Activated naive CD8-positive, alpha-beta T cell treated with anti-CD3 and anti-CD28 coated beads, Interleukin-2, amount 50 U/mL, for 24 hours (primary cell): ENCODE measurements at places on chromosomes 5 and 9.

DNA sequence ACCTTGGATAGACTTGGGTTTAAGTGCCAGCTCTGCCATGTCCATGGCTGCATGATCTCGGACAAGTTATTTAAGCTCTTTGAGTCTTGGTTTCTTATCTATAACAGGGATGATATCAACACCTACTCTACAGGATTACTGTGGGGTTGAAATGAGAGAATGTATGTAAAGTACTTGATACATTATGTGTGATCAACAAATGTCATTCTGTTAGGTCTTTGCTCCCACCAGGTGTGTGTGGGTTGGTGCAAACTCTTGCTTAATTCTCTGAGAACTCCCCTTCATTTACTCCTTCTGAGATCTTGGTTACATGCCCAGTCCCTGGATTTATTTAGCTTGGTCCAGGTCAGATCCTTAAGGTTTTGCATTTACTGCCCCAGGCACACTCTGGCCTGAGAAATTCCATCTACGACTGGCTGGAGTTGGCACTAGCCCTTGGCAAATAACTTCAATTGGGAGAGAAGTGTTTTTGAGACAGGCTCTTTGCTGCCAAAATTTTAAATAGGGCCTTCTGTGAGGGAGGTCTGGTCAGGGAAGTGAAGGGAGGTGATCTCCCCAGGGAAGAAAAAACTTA is 63.5 kb upstream of the KLF9 start:
- no peak for DNase-seq
- no peak overlapping the region for H3K27ac ChIP-seq
- H3K36me3 ChIP-seq: no peaks in the 10 kb centered on the region
- H3K4me3 ChIP-seq: no peak overlapping the region
- H3K4me1 ChIP-seq: no peaks in the 10 kb centered on the region

GRCh38 chr9:114363424-114363823 is 24.4 kb downstream of the AKNA start:
- no peak for DNase-seq
- peaks cover 88% of the 10 kb centered on the region for H3K36me3 ChIP-seq
- H3K27me3 ChIP-seq: no peaks in the 10 kb centered on the region
- H3K4me3 ChIP-seq: peak overlapping the region; percentile 55
- peak overlapping the region; percentile 93 for H3K27ac ChIP-seq

- no peaks in the 10 kb centered on the region for H3K36me3 ChIP-seq
- H3K27ac ChIP-seq: no peak overlapping the region
- H3K4me3 ChIP-seq: no peak overlapping the region
- no peak for DNase-seq
Observed at GRCh38 chr9:115400796-115401195, 282.8 kb upstream of the TNC start.

GRCh38 chr5:42021923-42022322 is 96.8 kb downstream of the FBXO4 start:
- no peak overlapping the region for H3K4me3 ChIP-seq
- H3K36me3 ChIP-seq: no peaks in the 10 kb centered on the region
- H3K27me3 ChIP-seq: peaks cover 3% of the 10 kb centered on the region
- H3K4me1 ChIP-seq: no peaks in the 10 kb centered on the region
- no peak overlapping the region for H3K27ac ChIP-seq
- DNase-seq: no peak

DNA sequence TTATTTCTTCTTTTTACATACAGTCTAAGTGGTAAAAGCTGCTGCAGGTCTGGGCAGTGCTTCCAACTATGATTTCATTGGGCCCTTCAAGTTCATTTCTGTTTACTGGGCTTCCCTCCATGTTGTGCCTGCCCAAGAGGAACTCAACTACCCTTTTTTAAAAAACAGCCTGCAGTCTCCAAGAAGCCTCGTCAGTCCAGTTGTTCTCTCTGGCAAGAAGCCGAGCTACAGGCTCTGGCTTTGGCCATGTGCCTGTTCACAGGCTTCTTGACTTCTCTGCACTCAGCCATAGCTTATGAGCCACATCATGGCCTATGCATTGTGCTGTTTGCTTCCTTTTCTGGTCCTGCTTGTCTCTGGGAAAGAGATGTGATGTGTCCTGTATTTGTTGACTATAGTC is 119.7 kb upstream of the PJA2 start:
- DNase-seq: no peak
- H3K4me3 ChIP-seq: no peak overlapping the region
- no peak overlapping the region for H3K27ac ChIP-seq
- no peaks in the 10 kb centered on the region for H3K27me3 ChIP-seq

GRCh38 chr5:141703133-141703561 is 21.1 kb upstream of the ARAP3 start:
- H3K27me3 ChIP-seq: peaks cover 23% of the 10 kb centered on the region
- H3K36me3 ChIP-seq: no peaks in the 10 kb centered on the region
- peak overlapping the region; percentile 66 for H3K4me3 ChIP-seq
- peaks cover 23% of the 10 kb centered on the region for H3K4me1 ChIP-seq
- no peak overlapping the region for H3K27ac ChIP-seq

GRCh38 chr5:16603701-16604100 is 13.1 kb downstream of the RETREG1 start:
- peaks cover 35% of the 10 kb centered on the region for H3K4me1 ChIP-seq
- no peak for DNase-seq
- H3K36me3 ChIP-seq: peaks cover 39% of the 10 kb centered on the region
- no peaks in the 10 kb centered on the region for H3K27me3 ChIP-seq
- H3K4me3 ChIP-seq: no peak overlapping the region

DNA sequence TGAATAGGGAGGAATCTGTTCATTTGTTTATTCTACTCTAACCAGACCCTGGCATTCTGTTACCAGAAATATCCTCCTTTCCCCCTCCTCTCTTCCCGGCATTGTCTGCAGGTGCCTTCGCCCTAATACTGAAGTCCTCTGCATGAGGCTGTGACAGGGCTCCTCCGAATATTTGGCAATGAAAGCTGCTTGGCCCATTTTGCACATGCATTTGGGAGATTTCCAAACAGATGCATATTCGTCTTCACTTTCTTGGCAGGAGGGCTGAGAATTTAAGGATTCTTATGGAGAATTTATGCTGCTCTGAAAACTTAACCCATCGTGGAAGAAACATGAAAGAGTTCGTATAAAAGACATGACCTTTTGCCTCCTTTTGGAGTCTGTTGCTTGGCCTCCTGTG is 484.0 kb downstream of the ZNF608 start:
- no peak overlapping the region for H3K4me3 ChIP-seq
- H3K4me1 ChIP-seq: no peaks in the 10 kb centered on the region
- no peak overlapping the region for H3K27ac ChIP-seq
- no peaks in the 10 kb centered on the region for H3K27me3 ChIP-seq

DNA sequence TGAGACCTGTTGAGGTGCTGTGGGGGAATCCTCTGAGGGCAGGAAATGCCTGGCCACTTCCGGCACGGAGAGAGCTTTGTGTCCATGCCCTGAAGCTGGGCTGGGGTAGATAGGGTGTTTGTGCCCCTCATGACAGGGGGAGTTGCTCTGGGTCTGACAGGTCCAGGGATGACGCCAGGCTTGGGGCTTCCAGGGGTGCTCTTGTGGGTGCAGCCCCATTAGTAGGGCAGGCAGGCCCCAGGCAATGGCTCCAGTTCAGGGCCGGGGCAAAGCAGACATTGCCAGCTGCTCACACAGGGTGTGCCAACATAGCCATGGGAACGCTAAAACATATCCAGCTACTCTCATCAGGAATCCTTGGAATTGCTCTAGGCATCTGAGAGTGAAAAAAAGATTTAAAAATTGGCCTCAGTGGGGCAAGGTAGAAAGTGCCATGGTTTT is 21.1 kb downstream of the PITX1 start:
- H3K27me3 ChIP-seq: no peaks in the 10 kb centered on the region
- no peaks in the 10 kb centered on the region for H3K4me1 ChIP-seq
- H3K27ac ChIP-seq: no peak overlapping the region
- no peak for DNase-seq
- no peak overlapping the region for H3K4me3 ChIP-seq
- H3K36me3 ChIP-seq: no peaks in the 10 kb centered on the region

- no peaks in the 10 kb centered on the region for H3K27me3 ChIP-seq
- peaks cover 5% of the 10 kb centered on the region for H3K36me3 ChIP-seq
- no peak overlapping the region for H3K27ac ChIP-seq
- peaks cover 42% of the 10 kb centered on the region for H3K4me1 ChIP-seq
- H3K4me3 ChIP-seq: no peak overlapping the region
Observed at GRCh38 chr9:36441966-36442365, 41.9 kb upstream of the RNF38 start.

GRCh38 chr9:101463397-101463796 is 27.8 kb upstream of the ALDOB start:
- H3K4me3 ChIP-seq: no peak overlapping the region
- no peak for DNase-seq
- H3K4me1 ChIP-seq: peaks cover 3% of the 10 kb centered on the region
- no peak overlapping the region for H3K27ac ChIP-seq

GRCh38 chr5:100900142-100900795 is 2.8 kb downstream of the ST8SIA4 start:
- peaks cover 36% of the 10 kb centered on the region for H3K36me3 ChIP-seq
- no peaks in the 10 kb centered on the region for H3K27me3 ChIP-seq
- peak overlapping the region; percentile 100 for H3K27ac ChIP-seq
- peak overlapping the region; percentile 99 for H3K4me3 ChIP-seq

DNA sequence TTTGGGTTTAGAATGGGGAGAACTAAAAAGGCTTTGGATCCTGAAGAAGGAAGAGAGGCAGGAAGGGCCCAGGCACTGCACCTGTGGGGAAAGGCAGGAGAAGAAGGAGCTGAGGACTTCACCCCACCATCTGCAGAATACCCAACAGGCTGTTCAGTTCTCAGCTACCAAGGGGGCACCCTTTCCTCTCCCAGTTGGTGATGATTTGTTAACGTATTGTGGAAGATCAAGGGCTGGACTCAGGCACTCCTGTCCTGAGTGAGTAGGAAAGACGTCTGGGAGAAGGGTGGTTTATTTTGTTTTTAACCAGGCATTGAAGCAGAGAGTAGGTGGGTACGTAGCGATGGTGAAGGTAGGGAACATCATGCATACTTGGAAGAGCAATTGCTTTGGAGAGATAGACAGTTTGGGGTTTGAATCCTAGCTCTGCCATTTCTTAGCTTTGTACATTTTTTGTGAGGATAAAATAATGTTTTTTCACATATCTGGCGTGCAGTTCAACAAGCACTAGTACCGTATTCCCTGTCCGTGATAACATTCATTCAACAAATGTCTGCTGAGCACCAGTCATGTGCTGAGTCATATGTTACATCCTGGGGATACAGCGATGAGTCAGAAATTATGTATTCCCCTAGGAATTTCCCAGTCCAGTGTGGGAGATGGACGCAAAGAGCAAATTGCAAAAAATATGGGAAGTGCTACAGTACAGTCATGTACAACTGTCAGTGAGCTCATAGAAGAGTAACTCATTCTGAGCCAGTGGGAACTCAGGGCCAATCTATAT is 2.1 kb downstream of the MSANTD3 start:
- no peak overlapping the region for H3K27ac ChIP-seq
- peaks cover 4% of the 10 kb centered on the region for H3K36me3 ChIP-seq
- H3K4me1 ChIP-seq: peaks cover 32% of the 10 kb centered on the region
- no peaks in the 10 kb centered on the region for H3K27me3 ChIP-seq
- DNase-seq: no peak
- H3K4me3 ChIP-seq: peak overlapping the region; percentile 81

DNA sequence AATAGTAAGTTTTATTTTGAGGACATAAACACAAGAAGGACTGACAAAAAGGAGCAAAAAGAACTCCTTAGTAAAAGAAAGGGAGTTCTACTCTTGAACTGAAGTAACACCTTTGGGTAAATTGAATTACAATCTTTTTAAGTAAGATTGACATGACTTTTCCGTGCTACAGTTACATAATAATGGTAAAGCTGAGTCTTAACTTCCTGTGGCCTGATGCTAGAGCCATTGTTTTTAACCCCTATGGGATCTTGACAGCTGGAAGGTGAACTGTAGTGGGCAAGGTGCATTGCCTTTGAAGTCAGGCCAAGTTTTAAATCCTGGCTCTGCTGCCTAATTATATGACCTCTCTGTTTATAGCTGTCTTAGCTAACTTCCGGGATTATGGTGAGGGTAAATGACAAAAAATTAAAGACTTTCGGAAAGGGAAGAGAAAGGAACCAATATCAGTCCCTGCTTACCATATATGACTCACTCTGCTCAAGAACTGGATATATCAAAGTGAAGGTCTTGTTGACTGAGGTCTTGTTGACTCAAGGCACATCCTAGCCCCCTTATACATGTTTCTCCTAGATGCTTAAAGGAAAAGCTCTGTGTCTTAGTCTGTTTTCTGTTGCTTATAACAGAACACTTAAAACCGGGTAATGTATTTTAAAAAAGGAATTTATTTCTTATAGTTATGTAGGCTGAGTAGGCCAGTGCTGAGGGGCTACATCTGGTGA is 6.8 kb downstream of the HSD17B4 start:
- H3K4me1 ChIP-seq: peaks cover 11% of the 10 kb centered on the region
- H3K27ac ChIP-seq: no peak overlapping the region
- H3K4me3 ChIP-seq: no peak overlapping the region
- no peak for DNase-seq

- H3K27ac ChIP-seq: no peak overlapping the region
- H3K27me3 ChIP-seq: peaks cover 2% of the 10 kb centered on the region
- no peaks in the 10 kb centered on the region for H3K4me1 ChIP-seq
- no peaks in the 10 kb centered on the region for H3K36me3 ChIP-seq
- no peak overlapping the region for H3K4me3 ChIP-seq
Observed at GRCh38 chr5:137215261-137215660, 283.9 kb downstream of the SPOCK1 start.

DNA sequence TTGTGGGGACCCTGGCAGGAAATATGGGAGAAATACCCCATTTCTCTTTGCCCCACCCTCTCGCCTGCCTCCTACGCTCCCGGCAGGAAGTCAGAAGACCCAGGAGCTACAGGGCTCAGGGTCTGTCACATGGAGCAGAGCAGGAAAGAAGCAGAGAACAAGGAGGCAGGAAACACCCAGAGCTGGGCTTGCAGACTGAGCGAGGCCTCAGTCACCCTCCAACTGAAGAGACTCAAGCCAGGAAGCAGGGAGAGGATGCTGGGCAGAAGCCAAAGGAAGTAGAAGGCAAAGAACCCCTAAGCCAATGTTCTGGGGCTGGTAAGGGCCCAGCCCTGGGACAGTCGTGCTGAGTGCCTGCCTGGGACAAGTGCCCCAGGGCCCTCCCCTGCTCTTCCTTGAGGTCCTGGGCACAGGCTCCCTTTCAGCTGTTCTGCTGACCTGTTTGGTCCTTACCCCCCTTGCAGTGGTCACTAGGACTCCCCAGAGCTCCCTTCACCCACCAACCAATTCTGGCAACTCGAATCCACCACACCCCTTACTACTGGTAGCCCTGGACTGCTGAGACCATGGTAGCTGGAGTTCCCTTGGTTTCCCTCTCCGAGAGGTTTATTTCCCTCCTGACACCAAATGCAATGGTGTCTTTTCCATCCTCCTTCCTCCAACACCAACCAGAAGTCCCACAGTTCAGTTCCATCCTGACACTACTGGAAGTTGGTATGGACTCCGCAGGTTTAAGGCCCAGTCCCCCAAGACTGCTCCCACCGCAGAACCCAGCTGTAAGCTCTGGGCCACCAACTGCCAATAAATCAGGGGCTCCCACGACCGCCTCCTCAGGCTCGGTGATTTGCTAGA is 157.5 kb downstream of the COL23A1 start:
- no peak overlapping the region for H3K27ac ChIP-seq
- no peak overlapping the region for H3K4me3 ChIP-seq
- no peaks in the 10 kb centered on the region for H3K36me3 ChIP-seq
- DNase-seq: no peak
